T-helper 17 cell (primary cell): ENCODE measurements at places on chromosomes 6 and 20.

DNA sequence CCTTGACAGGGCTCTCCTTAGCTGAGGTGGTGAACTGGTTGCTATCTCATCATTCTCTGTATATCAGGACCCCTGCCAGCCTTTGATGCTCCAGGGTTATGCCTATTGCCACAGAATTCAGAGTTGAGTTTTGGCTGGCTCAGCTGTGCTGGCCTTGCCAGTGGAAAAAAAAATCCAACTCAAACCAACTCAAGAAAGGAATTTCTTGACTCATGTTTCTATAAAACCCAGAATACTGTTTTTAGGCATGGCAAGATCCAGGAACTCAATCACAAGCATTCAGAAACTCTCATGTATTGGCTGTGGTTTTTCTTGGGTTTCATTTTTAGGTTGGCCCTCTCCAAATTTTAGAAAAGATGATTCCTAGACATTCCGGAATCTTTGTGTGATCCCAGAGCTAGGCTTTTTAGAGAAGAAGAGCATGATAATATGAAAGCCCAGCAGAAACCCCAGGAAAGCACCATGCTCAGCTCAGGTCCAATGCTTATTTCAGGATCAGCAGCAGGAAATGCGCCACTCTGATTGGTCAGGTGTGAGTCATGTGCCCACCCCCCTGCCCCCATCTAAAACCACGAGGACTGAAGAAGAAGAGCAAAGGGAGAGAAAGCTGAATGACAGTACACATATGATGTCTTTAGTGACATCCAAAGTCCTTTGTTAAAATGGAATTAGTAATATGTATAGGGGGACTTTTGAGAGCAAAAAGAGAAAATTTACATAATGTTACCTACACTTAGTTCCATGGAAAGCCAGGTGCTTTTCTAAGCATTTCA is 122.9 kb downstream of the RNF144B start:
- peaks cover 20% of the 10 kb centered on the region for H3K27me3 ChIP-seq
- no peak for DNase-seq
- H3K36me3 ChIP-seq: peaks cover 2% of the 10 kb centered on the region
- no peak overlapping the region for H3K27ac ChIP-seq

GRCh38 chr6:443621-444159 is 52.1 kb downstream of the IRF4 start:
- peak overlapping the region; percentile 92 for H3K27ac ChIP-seq
- no peaks in the 10 kb centered on the region for H3K27me3 ChIP-seq
- peaks cover 42% of the 10 kb centered on the region for H3K4me1 ChIP-seq
- no peak overlapping the region for H3K4me3 ChIP-seq
- no peaks in the 10 kb centered on the region for H3K36me3 ChIP-seq

GRCh38 chr6:135243871-135244796 is 63.0 kb downstream of the MYB start:
- H3K4me3 ChIP-seq: no peak overlapping the region
- H3K36me3 ChIP-seq: no peaks in the 10 kb centered on the region
- no peak for DNase-seq
- H3K4me1 ChIP-seq: no peaks in the 10 kb centered on the region
- peaks cover under 1% of the 10 kb centered on the region for H3K27me3 ChIP-seq

- no peak for DNase-seq
- H3K36me3 ChIP-seq: peaks cover 2% of the 10 kb centered on the region
- no peaks in the 10 kb centered on the region for H3K27me3 ChIP-seq
These were observed 39.0 kb downstream of the AIG1 start for GRCh38 chr6:143099647-143100046.

DNA sequence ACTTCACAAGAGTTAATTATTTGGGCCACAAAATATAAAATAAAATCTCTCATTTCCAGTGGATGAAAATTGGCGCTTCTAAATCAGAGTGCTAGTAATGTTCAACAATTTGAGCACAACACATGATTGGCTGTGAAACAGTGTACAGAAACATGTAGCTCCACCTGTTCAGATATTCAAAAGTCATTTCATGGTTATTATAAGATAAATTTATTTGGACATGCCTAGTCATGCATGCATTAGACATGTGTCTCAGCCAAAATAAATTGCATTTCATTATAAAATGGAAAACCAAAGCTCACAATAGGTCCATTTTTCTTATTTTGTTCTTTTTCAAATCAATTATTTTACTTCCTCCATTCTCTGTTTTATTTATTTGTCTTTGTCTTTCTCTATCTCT is 374.8 kb downstream of the LMBRD1 start:
- DNase-seq: no peak
- no peaks in the 10 kb centered on the region for H3K27me3 ChIP-seq
- no peaks in the 10 kb centered on the region for H3K36me3 ChIP-seq
- H3K4me1 ChIP-seq: no peaks in the 10 kb centered on the region
- H3K27ac ChIP-seq: no peak overlapping the region
- no peak overlapping the region for H3K4me3 ChIP-seq

- H3K27me3 ChIP-seq: no peaks in the 10 kb centered on the region
- DNase-seq: no peak
- H3K27ac ChIP-seq: no peak overlapping the region
- peaks cover 27% of the 10 kb centered on the region for H3K4me1 ChIP-seq
- H3K4me3 ChIP-seq: peak overlapping the region; percentile 80
- H3K36me3 ChIP-seq: no peaks in the 10 kb centered on the region
These were observed 22.4 kb downstream of the OR2B2 start for GRCh38 chr6:27889628-27890444.

- H3K27ac ChIP-seq: peak overlapping the region; percentile 39
- no peaks in the 10 kb centered on the region for H3K36me3 ChIP-seq
- peak overlapping the region; percentile 87 for H3K4me3 ChIP-seq
- peaks cover 25% of the 10 kb centered on the region for H3K4me1 ChIP-seq
- H3K27me3 ChIP-seq: no peaks in the 10 kb centered on the region
These were observed 1.1 kb downstream of the FBXO30 start for GRCh38 chr6:145813285-145814034.

DNA sequence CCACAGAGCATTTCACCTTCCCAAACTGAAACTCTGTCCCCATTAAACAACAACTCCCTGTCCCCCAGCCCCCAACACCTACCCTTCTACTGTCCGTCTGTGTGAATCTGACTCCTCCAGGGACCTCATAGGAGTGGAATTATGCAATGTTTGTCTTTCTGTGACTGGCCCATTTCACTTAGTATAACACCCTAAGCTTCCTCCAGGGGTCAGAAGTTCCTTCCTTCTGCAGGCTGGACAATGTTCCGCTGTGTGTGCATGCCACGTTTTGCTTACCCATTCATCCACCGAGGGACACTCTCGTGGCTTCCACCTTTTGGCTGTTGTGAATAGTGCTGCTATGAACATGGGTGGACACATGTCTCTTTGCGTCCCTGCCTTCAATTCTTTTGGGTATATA is 37.6 kb upstream of the MPC1 start:
- H3K27ac ChIP-seq: peak overlapping the region; percentile 89
- H3K4me1 ChIP-seq: peaks cover 47% of the 10 kb centered on the region
- H3K4me3 ChIP-seq: peak overlapping the region; percentile 28

GRCh38 chr6:64926051-64926450 is 781.0 kb downstream of the EYS start:
- no peaks in the 10 kb centered on the region for H3K4me1 ChIP-seq
- no peaks in the 10 kb centered on the region for H3K27me3 ChIP-seq
- H3K36me3 ChIP-seq: no peaks in the 10 kb centered on the region
- DNase-seq: no peak

- no peaks in the 10 kb centered on the region for H3K27me3 ChIP-seq
- peak overlapping the region; percentile 58 for H3K4me3 ChIP-seq
- peaks cover 46% of the 10 kb centered on the region for H3K4me1 ChIP-seq
- no peaks in the 10 kb centered on the region for H3K36me3 ChIP-seq
- DNase-seq: peak; percentile 23
These were observed 165.8 kb upstream of the CITED2 start for GRCh38 chr6:139540276-139540675.
